ENCODE measurements at places on chromosomes 6 and 20. TPM values are rescaled to one million over a fixed set of nuclear protein-coding genes. Genes with fewer than 3 reads are reported as not detected.

NRSN1 gene
- total RNA-seq = 0.40 TPM

TRIM10 gene
- not detected for total RNA-seq

DNA sequence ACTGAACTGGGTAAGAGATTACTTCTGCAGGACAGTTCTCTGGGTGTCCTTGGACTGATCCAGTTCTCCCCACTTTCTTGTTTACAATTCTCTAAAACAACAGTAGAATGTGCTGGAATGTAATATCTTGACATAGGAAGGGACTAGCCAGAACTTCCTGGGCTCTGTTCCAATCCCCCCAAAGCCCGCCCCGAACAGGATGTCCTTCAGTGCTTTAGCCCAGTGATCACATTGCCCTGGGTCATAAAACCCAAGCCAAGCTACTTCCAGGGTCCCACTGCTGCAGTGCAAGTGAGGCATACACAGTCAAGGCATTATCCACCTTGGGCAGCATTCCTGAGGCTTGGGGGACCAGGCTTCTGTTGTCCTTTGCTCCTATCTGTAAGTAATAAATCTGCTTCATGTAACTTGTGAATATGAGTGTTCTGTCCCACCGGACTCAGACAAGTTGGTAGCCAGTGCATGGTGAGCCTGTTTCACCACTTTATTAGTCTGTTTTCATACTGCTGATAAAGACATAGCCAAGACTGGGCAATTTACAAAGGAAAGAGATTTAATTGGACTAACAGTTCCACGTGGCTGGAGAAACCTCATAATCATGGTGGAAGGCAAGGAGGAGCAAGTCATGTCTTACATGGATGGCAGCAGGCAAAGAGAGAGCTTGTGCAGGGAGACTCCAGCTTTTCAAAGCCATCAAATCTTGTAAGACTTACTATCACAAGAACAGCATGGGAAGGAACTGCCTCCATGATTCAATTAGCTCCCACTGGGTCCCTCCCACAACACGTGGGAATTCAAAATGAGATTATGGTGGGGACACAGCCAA lies 23.5 kb downstream of the FITM2 start:
- no peak for ATAC-seq

DNA sequence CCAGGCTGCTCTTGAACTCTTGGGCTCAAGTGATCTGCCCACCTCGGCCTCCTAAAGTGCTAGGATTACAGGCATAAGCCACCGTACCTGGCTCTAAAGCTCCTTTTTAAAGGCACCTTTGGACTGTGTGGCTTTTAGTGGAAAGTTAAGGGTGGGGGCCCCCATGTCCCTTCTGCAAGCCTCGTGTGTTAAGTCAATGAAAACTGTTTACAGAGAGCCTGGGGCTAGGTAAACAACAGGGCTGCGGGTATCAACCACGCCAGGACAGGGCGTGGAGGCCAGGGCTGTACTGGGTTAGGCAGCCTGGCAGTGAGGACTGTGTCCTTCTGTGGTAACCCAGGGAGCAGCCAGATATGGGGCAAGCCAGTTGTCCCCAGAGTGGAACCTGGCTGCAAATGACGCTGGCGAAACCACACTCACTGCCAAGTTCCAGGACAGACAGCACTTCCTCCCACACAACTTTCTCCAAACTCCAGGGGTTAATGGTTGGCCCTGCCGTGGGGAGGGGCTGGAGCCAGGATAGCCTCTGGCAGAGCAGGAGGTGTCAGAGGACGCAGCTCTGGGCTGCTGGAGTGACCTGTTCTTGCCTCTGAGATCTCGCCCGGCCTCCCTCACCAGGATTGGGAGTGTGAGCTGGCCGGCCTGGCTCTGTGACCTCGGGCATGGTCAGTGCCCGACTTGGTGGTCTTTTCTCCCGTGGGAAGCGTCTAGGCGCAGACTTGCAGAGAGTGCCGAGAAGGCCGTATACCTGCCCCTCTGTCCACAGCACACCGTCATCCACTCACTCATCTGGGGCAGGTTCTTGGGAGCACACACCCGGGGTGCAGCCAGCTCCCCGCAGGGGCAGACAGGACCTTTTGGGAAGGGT lies 3.2 kb downstream of the SLC17A9 start:
- ATAC-seq = no peak

DNA sequence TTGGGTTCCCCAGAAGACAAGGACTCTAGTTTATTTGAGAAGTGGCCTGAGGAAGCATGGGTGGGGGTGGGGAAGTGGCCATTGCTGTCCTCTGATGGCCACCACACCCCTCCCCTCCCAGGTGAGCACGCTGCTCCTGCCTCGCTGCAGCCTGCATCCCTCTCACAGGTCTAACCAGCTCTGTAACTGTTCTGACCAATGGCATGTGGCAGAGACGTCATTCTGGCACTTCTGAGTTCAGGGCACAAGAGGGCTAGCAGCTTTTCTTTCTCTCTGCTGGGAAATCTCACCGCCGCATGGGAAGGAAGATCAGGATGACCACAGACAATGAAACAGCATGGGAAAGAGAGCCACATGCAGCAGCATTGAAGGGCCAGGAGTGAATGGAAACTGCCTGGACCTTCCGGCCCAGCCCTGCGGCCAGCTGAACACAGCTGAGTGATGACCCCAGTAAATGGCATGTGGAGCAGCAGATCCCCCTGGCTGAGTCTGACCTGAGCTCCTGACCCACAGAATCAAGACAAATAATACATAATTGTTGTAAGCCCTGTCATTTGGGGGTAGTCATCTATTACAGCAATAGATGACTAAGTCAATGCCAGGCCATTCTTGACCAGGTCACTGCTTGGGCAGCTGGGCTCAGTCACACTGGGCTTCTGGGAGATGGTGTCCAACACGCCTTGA lies 179.8 kb downstream of the LINC00237 start:
- no peak for ATAC-seq
